Amniotic epithelial cell (primary cell): ENCODE measurements at places on chromosomes 6 and 20.
A peak's percentile ranks its signal among the peaks of the same experiment; 100 is the strongest.

DNA sequence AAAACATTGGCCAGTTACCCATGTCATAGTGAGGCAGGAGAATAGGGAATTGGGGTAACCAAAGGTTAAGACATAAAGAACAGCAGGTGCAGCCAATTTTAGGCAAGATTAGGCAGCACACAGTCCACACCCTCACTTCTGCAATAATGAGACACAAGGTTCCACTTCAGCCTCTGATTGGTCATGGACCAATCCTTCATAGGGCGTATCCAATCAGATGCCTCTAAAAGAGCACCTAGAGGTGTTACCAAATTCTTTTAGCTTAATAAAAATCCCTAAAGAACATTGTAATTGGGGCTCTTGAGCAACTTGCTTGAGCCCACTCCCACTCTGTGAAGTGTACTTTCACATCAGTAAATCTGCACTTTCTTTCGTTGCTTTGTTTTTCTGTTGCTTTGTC, 302.4 kb downstream of the PREX1 start:
- DNase-seq: no peak

DNA sequence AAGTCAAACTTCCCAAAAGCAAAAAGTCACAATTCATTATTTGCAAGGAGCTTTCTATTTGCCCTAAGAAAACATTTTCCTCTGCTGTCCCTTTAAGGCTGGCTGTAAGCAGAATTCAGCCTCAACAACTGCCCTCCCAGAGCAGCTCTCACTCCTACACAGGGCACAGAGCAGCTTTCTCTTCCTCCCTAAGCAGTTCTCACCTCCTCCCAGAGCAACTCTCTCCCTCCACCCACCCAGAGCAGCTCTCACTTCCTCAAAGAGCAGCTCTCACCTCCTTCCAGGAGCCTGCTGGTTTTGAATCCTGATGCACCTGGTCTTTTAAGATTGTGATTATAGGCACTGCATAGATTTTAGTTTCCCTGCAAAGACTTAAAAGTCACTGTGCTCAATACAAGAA, 120.6 kb upstream of the TMEM181 start:
- DNase-seq: peak; percentile 36

DNA sequence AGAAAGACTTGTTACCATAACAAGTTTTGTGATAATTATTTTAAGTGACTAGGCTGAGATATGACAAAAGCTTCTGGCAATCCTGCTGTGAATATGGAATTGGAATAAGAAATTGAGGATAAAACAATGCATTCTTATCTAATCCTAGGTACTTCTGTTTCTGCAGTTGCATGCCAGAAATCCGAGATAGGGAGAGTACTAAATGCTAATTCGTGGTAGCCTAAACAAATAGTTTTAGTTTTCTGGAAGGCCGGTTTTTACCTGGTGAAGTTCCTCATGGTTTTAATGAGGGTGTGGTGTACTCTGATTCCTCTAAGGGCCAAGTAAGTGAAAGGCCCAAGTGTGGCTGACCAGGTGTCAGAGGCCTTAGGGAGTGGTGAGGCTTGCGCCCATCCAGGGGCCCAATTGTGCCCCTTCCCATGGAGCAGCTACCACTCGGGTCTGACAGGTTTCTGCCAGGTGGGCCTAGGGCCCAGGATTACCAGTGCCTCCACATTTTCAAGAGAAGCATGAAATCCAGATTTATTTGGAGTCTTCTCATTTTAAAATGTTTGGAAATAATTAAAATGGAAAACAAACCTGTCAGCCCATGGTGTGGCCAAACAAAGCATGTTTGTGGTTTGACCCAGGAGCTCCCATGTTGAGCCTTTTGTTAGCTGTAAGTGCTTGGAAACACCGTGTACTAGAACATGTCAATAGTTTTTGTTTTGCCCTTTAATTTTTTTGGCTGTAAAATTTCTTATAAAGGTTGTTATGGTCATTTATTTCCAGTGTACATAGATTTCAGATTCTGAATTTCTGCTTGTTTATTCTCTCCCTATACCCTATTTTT, 6.6 kb downstream of the PLCB4 start:
- DNase-seq: no peak

DNA sequence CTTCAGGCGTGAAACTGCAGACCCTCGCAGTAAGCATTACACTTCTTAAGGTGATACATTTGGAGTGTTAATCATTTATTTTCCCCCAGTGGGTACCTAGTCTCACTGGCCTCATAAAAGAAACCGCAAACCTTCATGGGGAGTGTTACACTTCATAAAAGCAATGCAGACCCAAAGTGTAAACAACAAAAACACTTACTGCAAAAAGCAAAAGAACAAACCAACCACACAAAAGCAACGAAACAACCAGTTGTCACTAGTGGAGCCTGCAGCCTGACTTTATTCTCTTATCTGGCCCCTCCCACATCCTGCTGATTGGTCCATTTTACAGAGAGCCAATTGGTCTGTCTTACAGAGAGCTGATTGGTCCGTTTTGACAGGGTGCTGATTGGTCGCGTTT, 23.8 kb downstream of the LY86 start:
- DNase-seq: no peak

DNA sequence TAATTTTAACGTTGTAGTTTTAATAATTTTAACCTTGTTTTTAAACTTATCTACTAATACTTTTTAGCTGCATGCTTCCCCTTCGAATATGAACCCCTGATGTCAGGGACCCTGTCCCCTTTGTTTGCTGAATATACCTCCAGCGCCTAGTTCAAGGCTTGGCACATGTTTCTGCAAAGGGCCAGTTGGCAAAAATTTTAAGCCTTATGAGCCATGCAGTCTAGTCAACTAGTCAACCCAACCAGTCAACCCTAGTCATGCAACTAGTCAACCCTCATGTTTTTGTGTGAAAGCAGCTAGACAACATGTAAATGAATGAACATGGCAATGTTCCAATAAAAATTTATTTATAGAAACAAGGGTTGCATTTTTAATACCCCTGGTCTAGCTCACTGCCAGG, 119.8 kb downstream of the BCAS1 start:
- no peak for DNase-seq

DNA sequence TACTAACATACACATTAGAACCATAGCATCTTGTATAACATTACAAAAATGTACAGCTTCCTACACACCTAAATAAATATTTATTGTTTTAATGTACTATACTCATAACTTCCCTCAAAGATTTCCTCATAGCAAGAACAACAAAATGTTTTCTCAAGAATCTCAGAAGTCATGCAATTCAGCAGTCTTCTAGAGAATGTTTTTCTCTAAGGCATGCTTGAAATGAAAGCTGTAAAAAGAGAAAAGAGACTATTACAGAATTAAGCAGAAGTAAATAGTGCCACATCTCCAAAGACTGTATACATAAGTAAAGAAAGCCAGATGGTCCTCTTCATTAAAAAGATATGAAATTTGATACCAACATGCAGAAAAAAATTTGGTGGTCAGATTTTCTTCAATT, 672.2 kb downstream of the EPM2A start:
- DNase-seq: no peak

GRCh38 chr20:63572788-63573646, 1.0 kb downstream of the HELZ2 start:
- DNase-seq: no peak

DNA sequence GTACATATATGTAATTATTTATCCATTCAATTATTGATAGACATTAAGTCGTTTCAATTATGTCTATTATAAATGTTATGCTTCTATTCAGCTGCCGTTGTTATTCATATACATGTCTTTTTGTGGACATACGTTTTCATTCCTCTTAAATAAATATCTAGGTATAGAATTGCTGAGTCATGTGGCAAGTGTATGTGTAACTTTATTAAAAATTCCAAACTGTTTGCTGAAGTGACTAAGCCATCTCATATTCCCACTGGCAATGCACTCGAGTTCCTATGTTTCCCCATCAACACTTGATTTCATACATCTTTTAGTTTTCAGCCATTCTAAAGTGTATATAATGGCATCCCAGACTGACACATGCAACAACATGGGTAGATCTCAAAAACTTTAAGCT, 739.7 kb upstream of the POU3F2 start:
- no peak for DNase-seq

- DNase-seq: no peak
Observed at GRCh38 chr6:13788820-13789219, 25.5 kb downstream of the MCUR1 start.

DNA sequence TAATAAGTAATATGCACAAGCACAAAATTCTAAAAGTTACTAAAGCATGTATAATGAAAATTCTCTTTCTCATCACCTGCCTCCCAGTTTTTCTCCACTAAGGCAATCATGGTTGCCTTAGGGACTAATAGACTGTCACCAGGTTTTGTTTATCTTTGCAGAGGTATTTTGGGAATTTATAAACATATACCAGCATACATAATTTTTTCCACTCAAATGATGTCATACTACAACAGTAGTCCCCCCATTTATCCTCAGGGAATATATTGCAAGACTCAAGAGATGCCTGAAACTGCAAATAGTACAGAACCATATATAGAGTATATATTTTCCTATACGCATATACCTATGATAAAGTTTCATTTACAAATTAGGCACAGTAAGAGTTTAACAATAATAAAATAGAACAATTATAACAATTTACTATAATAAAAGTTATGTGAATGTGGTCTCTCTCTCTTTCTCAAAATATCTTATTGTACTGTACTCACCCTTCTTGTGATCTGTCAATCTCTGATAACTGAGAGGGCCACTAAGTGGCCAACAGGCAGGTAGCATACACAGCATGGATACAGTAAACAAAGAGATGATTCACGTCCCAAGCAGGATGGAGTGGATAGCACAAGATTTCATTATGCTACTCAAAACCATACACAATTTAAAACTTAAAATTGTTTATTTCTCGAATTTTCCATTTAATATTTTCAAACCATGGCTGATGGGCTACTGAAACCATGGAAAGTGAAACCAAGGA, 19.7 kb downstream of the RBL1 start:
- DNase-seq: peak; percentile 10

DNA sequence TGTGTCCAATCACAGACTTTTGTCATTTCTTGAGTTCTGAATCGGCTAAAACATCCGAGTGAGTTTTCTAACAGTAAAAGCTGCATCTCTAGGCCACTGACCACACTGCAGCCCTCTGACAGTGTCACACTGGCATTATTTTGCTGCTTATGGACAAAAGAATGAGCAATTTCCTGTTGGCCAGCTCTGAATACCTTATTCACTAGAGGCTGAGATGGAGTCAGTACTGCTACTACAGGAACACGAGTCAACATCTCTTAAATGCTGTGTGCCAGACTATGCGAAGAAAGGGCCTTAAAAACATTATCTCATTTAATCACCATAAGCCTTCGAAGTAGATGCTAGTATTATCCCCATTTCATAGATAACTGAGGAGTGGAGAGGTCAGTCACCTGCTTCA, 42.5 kb upstream of the IPCEF1 start:
- DNase-seq: no peak

DNA sequence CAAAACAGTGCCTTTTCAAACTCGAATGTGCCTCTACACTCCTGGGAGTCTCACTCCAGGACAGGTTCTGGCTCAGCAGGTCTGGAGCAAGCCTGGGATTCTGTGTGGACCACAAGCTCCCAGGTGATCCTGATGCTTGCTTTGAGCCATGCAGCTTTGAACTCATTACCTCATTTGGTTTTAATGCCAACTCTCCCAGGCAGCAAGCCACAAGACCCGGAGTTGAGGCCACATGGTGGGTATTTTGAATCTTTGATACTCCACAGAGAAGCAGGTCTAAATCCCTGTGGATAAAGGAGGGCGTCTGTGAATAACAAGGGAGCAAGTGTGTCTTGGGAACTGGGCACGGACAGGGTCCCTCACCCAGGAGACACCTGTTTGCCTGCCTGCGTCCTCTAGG, 205.4 kb upstream of the CST7 start:
- no peak for DNase-seq

GRCh38 chr6:65469650-65470049, 237.4 kb downstream of the EYS start:
- no peak for DNase-seq

DNA sequence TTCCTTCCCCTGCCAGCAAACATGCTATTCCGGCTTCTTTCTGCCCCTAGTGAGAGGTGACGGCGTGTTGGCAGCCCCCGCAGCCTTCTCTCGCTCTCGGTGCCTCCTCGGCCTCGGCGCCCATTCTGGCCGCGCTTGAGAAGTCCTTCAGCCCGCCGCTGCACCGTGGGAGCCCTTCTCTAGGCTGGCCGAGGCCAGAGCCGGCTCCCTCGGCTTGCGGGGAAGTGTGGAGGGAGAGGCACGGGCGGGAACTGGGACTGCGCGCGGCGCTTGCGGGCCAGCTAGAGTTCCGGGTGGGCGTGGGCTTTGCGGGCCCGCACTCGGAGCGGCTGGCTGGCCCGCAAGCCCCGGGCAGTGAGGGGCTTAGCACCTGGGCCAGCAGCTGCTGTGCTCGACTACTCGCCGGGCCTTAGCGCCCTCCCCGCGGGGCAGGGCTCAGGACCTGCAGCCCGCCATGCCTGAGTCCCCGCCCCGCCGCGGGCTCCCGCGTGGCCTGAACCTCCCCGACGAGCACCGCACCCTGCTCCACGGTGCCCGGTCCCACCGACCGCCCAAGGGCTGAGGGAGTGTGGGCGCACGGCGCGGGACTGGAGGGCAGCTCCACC, 20.0 kb upstream of the PXDC1 start:
- no peak for DNase-seq

DNA sequence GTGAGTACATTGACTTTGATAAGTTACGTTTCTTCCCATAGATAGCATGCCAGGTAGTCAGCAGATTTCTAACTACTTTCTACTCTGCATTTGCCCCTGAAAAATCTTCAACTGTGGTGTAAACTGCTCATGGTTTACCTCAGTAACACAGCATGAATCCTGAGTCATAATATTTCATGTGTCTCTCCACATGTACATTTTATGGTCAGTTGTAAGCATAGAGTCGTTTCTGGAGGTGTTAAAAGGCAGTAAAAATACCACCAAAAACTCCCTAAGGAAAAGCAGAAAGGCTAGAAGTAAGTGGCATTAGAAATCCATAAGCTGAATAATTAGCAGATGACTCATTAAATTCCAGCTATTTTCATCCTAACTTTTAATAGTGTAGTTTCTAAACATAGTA, 4.1 kb upstream of the GPR63 start:
- peak; percentile 37 for DNase-seq

- DNase-seq: no peak
Observed at GRCh38 chr6:88519301-88520016, 353.3 kb upstream of the CNR1 start.

- DNase-seq: peak; percentile 78
Observed at GRCh38 chr20:18587665-18588573, at the start of gene DTD1. Gene DTD1 (plus strand): TSS chr20:18588054. CDS start chr20:18588073, 19 bp downstream.

DNA sequence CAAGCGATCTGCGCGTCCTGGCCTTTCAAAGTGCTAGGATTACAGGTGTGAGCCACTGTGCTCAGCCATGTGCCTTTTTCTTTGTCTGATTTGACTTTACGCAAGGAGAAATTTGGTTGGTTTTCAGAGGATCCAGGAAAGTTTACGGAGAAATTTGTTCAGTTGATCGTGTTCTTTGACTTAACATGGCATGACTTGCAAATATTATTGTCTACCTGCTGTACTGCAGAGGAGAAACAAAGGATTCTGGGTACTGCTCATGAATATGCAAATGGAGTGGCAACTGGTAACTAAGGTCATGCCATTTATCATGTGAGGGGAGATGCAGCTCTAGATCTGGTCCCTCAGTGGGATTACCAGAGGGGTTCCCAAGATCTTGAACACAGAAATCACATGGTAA, 68.8 kb upstream of the CHD6 start:
- no peak for DNase-seq

GRCh38 chr6:167744681-167745669, 81.7 kb upstream of the AFDN start:
- DNase-seq: peak; percentile 41

GRCh38 chr6:136426627-136427377, 123.4 kb downstream of the MAP7 start:
- DNase-seq: no peak

- DNase-seq: no peak
Observed at GRCh38 chr6:33201147-33201545, 479 bp downstream of the SLC39A7 start.

- no peak for DNase-seq
Observed at GRCh38 chr20:36526521-36527011, 14.8 kb upstream of the MYL9 start.
